ENCODE measurements at places on chromosomes 7 and 10.

GRCh38 chr10:102962951-102963755, 45.1 kb downstream of the CNNM2 start:
- no peak for DNase-seq

DNA sequence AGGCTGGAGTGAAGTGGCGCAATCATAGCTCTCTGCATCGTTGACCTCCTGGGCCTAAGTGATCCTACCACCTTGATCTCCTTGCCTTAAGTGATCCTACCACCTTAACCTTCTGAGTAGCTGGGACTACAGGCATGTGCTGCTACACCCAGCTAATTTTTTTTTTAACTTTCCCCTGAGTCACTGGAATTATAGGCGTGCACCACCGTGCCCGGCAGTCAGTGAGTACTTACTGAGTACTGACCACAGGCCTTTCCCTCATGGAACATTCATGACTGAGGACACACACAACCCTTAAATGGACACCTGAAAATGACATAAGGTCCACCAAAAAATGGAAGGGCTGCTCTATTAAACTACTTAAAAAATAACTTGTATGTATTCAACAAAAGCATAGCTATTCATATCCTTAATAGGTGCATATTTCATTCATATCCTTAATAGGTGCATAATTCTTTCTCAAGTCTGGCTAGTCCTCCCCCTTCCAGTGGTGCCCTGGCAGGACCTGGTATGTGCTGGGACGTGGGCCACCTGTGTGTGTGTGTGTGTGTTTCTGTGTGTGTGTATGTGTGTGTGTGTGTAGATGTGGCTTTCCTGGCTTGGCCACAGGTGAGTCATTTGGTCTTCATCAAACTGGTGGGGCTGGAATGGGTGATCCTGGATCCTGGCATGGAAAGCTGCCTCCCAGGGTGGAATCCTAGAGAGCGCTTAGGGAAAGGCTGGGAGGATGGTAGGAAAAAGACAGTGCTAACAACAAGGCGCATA, 3.5 kb downstream of the FAM180A start:
- DNase-seq: no peak

GRCh38 chr10:101116754-101117153, 14.3 kb upstream of the TLX1 start:
- no peak for DNase-seq

- no peak for DNase-seq
Observed at GRCh38 chr7:48180981-48181380, 9.7 kb downstream of the ABCA13 start.

DNA sequence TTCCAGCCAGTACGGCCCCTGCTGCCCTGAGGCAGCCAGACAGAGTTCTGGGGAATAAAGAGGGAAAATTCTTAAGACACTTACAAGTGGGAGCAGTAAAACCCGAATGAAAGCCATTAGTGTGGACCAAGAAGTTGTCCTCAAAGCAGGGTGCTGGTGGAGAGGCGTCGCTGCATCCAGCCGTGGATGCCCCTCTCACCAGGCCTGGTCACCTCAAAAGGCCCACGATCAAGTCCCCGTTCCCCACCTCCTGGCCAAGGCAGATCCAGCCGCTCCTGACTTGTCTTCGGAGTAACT, 656 bp downstream of the VSTM4 start:
- DNase-seq: no peak

DNA sequence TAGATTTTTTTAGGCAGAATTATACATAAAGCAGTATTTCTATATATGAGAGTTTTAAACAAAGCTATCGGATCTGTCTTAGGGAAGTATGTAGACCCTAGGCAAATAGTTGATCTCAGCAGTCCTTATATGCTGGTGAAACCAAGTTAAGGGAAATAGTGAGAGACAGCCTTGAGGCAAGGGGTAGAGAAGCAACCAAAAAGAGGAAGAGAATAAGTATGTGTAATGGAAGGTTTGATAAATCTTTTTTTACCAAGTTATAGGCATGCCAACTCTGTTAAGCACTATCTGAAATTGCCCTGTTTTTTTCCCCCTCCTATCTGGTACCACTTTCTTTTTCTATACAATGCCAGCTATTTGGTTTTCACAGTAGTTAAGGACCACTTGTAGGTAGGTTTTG, 19.9 kb downstream of the SPAG6 start:
- DNase-seq: no peak

GRCh38 chr7:151089893-151090730, 3.8 kb downstream of the AGAP3 start:
- no peak for DNase-seq

- DNase-seq: no peak
Observed at GRCh38 chr10:98261436-98262277, 6.3 kb downstream of the LOXL4 start.

- DNase-seq: no peak
Observed at GRCh38 chr10:119189811-119190282, 11.2 kb upstream of the PRDX3 start.

- DNase-seq: no peak
Observed at GRCh38 chr7:83053965-83054364, 108.7 kb downstream of the PCLO start.

DNA sequence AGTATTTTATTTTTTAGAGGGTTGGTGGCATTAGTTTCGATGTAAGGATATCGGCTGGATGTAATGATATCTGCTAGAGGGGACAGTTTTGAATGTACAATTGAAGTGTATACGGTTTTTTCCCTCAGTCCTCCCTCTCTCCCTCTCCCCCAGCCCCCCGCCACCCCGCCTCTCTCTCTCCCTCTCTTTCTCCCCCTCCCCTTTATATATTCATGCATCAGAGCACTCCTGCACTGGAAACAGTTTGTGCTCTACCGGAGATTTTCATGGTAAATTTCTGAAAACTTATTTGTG, 1.6 kb downstream of the GLCCI1 start:
- no peak for DNase-seq

- DNase-seq: no peak
Observed at GRCh38 chr10:102767428-102768160, 23.8 kb downstream of the WBP1L start.

GRCh38 chr7:5206686-5207085, 16.7 kb downstream of the WIPI2 start:
- DNase-seq: no peak

- no peak for DNase-seq
Observed at GRCh38 chr7:30144657-30145306, 10.0 kb downstream of the MTURN start.

DNA sequence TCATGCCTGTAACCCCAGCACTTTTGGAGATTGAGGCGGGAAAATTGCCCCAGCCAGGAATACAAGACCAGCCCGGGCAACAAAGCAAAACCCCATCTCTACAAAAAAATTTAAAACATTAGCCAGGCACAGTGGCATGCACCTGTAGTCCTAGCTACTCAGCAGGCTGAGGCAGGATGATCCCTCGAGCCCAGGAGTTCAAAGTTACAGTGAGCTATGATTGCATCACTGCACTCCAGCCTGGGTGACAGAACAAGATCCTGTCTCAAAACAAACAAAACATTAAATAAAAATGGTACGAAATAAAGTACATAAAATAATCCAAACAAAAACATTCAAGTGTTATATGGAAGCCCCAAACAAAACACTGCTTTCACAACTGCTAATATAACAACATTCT, 125.0 kb downstream of the SNX13 start:
- no peak for DNase-seq

- DNase-seq: no peak
Observed at GRCh38 chr10:116719804-116720203, 22.6 kb downstream of the HSPA12A start.

DNA sequence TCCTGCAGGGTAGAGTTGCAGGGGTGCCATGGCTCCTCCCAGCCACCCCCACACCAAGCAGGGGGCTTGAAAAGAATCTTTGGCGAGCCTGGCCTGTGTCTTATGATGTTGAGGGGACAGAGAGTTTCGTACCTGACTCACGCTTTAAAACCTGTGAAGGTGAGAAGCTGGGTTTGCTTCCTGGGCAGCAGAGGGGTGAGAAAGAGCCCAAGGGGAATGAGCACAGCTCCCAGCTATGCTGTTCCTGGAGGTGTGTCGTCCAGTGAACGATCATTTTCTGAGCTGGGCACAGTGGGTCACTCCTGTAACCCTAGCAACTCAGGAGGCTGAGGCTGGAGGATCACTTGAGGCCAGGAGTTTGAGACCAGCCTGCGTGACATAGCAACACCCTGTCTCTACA, 13.5 kb upstream of the ADRB1 start:
- no peak for DNase-seq

DNA sequence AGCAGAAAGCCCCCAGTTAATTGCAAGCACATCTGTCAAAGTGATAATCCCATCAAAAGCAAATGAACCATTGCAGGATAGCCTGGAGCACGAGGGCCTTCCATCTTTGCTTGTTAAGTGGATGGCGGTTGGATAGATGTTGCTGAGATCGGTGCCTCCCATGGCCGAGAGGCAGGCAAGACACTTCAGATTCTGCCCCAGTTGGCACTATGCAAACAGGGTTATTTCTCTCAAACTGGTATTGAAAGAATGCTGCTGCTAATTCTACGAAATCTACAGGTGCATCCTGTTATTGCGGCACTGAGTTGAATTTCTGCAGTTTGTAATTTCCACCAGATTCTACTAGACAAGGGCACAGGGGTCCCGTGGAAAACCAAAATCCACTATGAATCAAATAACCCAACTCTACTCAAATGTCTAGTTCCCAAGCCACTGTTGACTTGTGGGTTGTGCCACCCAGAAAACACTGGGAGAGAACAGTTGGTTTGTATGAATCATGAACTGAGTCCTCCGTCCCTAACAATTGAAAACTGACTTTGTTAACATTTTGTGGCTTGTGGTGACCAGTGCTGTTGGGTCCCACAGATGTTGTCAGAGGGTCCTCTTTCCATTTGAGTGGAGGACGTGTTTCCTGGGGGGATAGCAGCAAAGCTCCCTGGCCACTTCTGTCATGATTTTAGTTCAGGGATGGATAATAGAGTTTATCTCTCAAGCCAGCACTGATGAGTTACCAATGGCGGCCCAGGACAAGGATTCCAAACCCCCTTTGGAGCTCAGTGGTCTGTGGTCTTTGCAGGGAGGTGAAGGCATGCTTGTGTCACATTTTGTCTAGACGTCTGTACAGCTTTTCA, 7.1 kb upstream of the IL2RA start:
- DNase-seq: no peak

DNA sequence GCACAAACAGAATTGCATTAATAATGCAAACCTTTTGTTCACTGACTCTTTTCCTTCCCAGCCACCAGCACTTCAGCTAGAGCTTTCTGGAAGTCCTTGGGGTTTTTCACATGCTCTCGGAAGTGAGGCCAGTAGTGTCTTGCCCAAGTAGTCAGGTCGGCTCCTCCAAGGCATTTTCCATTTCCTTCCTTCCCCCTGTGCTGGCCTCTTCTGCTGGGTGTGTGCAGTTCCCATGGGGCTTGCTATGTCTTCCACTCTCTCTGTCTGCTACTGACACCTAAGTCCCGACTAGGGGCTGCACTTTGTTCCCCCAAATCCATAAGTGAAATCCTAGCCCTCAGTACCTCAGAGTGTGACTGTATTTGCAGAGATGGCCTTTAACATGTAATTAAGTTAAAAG, 175.6 kb upstream of the BMPER start:
- DNase-seq: no peak

DNA sequence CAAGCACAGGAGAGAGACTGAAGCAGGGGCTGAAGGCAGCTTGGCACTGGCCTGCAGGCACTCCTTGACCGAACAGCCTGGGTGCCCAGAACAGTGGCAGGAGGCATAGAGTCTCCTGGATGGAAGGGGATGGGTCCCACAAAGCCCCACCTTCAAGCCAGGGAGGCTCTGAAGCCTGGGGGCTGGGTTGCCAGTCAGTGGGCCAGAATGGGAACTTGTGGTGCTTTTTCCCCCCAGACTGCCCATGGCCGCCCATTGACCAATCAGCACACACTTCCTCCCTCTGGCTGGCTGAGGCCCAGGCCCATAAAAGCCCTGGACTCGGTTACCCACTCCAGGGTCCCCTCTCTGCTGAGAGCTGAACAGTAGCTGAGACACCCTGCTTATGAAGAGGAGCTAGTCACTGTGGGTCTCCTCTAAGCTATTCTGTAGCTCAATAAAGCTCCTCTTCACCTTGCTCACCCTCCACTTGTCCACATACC, 109.6 kb downstream of the ELAPOR2 start:
- DNase-seq: no peak

DNA sequence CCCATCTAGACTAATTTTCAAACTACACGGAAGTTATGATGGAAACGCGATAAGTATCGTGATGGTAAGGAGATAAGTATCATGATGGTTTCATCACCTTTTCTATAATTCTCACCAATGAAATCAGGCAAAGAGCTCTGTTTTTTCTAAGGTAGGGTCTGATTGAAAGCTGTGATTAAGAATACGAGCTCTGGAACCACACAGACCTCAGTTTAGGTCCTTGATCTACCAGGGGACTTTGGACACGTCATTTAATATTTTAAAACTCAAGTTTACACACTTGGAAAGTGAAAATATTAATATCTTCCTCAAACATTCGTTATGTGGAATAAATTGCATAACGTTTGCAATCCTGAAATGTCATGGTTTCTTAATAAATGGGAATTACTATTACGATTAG, 538.2 kb upstream of the CELF2 start:
- DNase-seq: no peak

- DNase-seq: no peak
Observed at GRCh38 chr10:91799612-91799975, 1.4 kb downstream of the TNKS2 start.

DNA sequence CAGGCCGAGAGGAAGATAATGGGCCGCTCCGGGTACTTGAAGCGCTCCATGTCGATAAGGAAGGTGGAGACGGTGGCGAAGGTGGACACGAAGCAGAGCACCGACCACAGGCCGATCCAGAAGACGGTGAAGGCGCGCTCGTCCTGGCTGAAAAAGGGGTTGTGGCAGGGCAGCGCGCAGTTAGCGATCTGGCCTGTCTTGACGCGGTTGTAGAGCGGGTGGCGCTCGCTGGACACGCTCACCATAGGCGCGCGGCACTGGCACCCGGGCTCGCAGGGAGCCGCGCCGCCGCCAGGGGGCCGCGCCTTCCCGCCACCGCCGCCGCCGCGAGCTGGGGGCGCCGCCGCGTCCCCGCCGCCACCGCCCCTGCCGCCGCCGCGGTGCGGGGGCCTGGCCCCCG, 1.6 kb downstream of the FZD8 start:
- DNase-seq: no peak

DNA sequence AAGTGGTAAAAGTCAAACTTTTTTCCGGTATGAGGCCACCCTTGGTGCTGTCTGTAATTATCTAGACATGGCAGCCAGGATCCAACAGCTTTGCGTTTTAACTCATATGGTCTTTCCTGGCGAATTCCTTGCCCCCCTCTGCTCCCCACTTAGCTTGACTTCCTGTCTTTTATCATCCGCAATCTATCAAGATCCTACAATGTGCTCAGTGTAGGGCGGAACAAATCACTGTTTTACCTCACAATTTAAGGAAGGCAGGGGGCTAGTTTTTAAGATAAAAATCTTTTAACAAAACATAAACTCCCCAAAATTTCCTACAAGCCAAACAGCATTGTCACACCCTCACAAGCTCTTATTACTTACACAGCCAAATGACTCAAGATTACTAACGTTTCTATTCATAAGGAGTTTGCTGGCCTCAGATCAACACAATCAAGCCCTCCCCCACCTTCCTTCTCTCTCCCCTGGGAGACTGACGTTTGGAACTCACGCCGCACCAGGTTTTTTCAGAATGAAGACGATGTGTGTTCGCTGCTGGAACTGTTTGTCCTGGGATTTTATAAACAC, 1.3 kb upstream of the CDK14 start:
- no peak for DNase-seq

Data from nucleus accumbens (tissue), 56 donors.